Inflammatory macrophage treated with lipopolysaccharide for 4 hours (primary cell): ENCODE measurements at places on chromosomes 3 and 15.

DNA sequence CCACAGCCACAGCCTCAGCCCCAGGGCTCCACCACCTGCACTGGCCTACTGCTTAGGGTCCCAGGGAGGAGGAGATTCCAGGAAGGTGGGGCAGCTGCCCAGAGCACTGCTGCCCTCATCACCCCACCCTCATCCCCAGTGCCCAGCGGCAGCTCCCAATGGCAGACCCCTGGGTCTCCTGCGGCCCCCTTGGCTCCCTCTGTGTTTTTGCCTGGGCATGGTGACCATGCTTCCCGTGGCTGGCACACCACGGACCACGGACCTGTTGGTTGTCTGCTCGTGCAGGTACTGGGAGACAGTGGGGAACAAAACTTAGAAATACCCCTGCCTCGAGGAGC, 2.7 kb downstream of the CHST13 start:
- no peak for DNase-seq

GRCh38 chr3:195178124-195178910, 92.6 kb downstream of the XXYLT1 start:
- DNase-seq, result no peak

DNA sequence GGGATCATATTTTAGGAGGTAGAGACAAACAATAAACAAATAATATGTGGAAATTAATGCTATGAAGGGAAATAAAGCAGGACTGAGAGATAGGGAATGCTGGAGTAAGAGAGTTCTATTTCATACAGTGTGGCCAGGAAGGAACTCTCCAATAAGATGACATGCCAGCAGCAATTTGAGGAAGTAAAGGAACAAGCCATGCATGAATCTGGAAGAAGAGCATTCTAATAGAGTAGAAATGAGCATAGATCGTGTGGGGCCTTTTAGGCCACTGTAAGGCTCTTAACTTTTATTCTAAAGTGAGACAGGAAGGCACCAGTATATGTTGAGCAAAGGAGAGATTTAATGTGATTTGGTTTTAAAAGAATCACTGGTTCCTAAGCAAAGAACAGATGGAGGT, 126.3 kb downstream of the DMXL2 start:
- DNase-seq, result no peak

- no peak for DNase-seq
These were observed 284.6 kb upstream of the C2CD4B start for GRCh38 chr15:62449638-62450037.

DNA sequence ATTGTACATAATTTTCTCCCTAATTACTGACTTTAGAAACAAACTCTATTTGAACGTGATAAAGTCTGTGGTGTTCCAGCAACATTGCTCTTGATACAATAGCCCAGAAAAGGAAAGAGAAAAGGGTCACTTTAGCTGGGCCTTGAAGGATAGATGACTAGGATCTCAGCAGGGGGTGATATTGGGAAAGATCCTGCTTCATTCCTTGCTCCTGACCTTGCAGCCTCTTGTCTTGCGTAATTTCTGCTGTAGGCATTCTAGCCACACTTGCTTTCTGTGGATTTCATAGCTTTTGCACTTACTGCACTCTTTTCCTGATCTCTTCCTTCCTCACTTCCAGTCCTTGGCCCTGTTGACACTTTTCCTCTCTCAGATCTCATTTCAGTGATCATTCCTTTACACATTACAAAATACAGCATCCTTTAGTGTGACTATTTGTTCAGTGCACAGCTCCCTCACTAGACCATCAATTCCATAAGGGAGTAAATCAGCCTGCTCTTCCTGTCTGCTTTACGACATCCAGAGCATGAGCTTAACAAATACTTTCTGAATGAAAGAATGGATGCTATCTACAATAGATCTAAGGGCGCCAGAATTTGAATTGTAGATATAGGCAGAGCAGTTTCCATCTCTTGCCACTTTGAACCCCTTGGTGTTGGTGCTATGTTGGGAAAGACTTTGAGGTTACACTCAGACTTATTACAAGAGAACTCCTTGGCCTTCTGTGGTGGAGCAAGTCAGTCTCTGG, 559.6 kb upstream of the MDFIC2 start:
- no peak for DNase-seq

GRCh38 chr3:120129718-120130513, 35.7 kb upstream of the GSK3B start:
- no peak for DNase-seq

GRCh38 chr3:60594025-60594424, 657.2 kb downstream of the FHIT start:
- DNase-seq, result peak; percentile 25

DNA sequence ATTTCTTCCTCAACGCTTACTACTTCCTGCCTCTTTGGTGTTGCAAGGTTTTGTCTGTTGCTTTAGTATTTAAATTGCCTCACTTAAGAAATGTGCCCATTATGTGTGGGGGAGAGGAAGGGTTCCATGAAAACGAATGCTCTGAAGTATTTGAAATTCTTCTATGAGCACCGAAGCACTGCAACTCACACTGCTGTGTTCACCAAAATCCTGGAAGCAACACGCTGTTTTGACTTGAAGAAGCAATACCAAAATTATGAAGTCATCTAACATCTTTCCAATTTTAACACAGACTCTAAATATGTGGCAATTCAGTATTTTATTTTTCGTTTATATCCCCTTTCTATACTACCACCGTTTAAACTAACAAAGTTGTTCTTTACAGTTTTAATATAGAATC, 101.5 kb downstream of the RBMS3 start:
- no peak for DNase-seq

DNA sequence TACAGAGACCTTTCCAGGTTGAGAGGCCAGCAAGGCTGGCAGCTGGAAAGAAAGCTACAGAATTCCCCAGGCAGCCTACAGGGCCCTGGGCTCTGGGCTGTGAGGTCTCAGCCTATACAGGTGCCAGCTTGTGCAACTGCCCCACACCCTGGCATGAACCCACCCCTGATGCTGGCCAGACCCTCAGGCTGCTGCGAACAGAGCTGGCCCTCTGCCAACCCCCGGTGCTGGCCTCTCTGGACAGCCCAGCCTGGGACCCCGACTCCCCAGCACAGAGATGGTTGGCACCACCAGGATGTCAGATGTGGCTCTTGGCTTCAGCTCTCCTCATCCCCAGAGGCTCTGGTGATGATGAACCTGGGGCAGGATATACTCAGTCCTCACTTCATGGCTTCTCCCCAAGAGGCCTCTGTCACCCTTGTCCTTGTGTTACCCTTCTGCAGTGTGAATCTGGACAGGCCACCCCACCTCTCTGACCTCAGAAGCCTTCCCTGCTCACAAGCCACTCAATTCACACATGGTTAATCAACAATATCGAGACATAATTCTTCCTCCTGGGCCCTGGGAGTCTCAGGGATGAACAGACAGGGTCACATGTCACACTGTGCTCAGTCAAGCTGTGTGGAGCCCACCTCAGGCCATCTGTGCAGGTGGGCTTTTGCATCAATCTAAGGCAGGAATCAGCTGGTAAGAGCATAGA, 11.0 kb upstream of the BFSP2 start:
- DNase-seq, result no peak

DNA sequence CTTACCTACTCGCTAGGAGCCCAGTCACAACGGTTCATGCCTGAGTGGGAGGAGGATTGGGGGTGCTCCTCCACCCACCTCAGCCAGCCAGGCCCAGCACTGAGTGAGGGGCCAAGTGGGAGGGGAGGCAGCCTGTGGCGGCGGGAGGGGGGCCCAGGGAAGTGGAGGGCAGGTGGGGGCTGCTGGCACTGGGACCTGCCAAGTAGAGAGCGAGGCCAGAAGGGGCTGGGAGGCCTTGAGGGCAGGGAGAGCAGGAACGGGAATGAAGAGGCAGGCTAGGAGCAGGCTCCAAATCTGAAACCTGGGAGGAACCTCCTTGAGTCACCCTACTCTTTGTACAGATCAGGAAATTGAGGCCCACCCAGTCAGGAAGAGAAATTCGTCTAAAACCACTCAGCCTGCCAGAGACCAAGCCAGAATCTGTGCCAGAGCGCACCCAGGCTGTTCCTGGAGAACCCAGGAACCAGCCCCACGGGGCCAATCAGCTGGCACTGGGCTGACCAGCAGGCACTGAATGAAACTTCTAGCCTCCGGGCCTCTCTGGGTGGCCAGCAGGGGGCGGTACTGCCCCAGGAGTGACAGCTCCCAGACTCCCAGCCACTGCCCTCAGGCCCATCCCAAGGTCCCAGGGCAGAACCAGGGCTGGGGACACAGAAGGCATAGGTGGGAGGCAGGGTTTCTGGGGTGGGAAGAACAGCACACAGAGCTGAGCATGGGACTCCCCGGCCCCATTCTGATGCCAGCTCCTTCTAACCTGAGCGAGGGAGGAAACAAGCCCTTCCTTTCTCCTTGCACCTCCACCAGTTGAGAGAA, 14.8 kb upstream of the CYP11A1 start:
- peak; percentile 82 for DNase-seq

DNA sequence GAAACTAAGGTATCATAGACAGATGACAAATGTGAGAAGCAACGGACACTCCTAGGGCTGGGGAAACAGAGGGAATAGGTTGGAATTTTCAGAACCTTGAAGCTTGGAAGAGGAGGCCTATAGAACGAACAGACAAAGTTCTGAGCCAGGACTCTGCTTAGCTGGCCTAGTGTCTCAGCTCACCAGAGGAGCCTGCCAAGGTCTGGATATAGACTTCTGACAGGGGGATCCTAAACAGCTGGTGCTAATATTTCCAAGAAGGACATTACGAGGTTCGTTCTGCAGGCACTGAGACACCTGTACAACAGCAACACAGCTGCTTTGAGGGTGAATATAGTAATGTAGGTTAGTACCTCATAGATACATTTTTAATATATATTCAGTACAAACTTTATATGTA, 266.3 kb downstream of the CHL1 start:
- no peak for DNase-seq

DNA sequence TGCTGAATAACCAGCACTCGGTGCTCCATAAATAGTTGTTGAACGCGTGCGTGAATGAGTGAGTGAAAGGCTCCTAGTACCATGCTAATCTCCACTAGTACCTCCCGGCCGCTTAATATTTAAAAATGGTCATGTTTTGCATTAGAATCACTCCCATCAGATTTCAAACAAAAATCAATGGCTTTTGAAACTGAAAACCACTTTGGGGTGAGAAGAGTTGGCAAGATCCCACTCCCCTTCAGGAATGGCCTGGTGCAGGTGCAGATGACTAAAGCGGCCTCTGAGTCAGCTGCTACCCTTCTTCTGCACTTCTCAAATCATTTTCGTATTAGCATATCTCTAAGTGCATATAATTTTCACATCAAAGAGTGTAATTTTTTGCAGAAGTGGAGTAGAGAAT, 425.3 kb upstream of the PROK2 start:
- DNase-seq, result no peak

GRCh38 chr3:82087958-82088357, 326.5 kb upstream of the GBE1 start:
- no peak for DNase-seq

GRCh38 chr15:74511583-74511982, 29.4 kb upstream of the ARID3B start:
- peak; percentile 55 for DNase-seq

- DNase-seq, result no peak
These were observed 267.8 kb upstream of the FRG2C start for GRCh38 chr3:75396316-75396802.

DNA sequence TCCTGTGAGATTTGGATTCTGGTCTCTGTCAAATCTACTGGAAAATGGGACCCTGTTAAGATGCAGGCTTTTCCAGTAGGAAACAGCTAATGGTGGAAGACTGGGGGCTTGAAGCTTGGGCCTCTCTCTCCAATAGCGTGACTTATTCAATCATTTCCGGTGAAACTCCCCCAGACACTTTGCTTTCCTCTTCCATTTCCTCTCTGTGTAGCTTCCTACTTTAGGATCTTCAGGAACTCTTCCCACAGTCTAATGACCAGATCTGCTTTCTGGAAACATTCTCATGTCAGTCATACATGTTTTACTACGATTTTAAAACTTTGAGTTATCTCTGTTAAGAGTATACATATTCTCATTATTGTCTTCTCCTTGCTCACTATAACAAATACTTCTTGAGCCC, 28.0 kb upstream of the TPRG1 start:
- DNase-seq, result peak; percentile 46

GRCh38 chr3:195854628-195855294, 43.0 kb upstream of the MUC4 start:
- DNase-seq, result no peak

DNA sequence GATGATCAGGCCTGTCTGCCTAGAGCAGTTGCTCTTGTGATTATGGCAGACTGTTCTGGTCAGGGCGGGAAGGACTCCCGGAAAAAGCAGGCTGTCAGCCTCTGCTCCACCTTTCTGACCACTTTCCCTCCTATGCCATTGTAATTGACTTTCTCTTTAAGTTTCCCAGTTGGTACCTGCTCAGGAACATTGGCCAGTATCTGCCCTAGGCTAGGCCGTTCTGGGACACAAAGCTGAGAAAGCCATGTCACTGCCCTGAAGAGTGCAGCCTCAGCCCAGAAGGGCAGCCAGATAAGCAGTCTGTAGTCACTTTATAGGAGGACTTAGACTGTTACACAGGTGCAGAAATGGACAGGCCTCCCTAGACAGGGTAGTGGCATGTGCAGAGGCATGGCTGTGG, 80.8 kb downstream of the CLSTN2 start:
- no peak for DNase-seq

DNA sequence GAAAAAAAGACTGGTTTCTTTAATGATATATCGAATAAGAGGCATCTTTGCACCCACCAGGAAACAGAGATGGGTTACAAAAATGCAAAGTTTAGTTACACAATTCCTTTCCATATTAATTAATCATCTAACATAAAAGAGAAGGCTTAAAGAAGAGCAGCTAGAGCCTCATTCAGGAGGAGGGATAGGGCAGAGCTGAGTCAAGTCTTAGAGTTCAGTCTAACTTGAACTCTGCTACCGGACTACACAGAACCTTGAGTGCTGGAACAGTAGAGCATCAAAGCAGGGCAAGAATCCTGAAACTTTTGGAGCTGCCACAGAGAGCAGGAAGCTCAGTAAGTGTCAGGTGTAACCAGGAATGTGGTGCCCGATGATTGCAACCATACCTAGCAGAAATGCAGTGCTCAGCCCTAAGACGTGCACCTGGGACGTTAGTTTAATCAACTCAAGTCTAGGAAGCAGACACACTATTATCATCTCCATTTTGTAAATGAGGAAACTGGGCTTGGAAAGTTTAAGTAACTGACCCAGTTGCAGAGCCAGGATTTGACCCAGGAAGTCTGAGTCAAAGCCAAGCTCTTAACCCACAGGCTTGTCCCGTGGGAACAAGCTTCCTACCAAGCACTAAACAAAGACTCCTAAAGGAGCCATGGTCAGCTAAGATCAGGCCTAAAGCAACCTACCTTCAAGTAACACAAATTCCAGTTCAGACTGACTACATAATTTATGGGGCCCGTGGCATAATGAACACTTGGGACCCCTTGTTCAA, 187.4 kb downstream of the FOXP1 start:
- peak; percentile 71 for DNase-seq

GRCh38 chr3:39396690-39397089, 9.8 kb upstream of the RPSA start:
- DNase-seq, result no peak

DNA sequence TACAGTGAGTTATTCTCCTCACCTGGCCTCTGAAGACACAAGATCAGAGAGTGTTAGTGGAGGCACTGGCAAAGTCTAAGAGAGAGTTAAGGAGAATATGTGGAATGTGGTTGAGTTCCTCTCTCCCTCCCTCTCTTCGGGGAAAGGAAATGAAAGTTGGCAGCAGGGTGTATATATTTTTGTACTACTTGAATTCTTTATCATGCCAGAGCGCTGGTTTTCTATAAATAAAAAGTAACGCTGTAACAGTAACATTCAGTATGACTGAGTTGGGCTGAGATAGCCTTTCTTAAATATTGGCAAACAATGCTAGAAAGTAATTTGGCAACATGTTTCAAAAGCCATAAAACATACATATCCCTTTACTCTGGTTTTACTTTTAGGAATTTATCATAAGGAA, 77.5 kb upstream of the TNFAIP8L3 start:
- no peak for DNase-seq
